ENCODE measurements at places on chromosomes 11 and 22.

DNA sequence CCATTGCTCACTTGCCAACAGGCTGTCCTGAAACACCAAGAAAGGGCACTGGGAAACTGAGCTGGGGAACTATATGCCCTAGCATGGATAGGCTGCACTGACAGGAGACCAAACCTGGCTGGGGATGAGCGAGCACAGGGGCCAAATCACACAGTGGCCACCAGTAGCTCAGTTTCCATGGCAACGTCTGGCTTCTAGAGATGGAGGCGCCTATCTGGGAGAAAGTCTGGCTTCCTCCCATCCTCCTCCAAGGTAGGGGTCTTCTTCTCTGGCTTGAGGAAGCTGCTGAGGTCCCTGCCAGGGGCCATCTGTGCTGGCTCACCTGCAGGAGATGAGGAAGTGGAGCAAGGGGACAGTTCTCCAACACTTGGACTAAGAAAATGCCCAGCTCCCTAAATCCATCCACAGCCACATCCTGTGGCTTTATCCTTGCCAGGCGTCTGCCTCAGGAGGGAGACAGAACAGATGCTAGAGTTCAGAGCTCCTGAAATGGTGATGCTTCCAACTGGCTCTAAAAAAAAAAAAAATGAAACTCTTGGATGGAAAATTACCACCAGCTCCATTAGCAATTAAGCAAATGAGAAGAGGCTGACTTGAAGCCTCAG, 48.3 kb downstream of the SYT13 start:
- no peak for DNase-seq

GRCh38 chr22:44441401-44442185, 56.4 kb downstream of the RTL6 start:
- DNase-seq = no peak

GRCh38 chr11:114058871-114059277, 637 bp upstream of the ZBTB16 start:
- no peak for DNase-seq

GRCh38 chr11:101717619-101718018, 133.8 kb upstream of the TRPC6 start:
- no peak for DNase-seq

GRCh38 chr11:83152264-83152663, 4.7 kb upstream of the PCF11 start:
- no peak for DNase-seq

DNA sequence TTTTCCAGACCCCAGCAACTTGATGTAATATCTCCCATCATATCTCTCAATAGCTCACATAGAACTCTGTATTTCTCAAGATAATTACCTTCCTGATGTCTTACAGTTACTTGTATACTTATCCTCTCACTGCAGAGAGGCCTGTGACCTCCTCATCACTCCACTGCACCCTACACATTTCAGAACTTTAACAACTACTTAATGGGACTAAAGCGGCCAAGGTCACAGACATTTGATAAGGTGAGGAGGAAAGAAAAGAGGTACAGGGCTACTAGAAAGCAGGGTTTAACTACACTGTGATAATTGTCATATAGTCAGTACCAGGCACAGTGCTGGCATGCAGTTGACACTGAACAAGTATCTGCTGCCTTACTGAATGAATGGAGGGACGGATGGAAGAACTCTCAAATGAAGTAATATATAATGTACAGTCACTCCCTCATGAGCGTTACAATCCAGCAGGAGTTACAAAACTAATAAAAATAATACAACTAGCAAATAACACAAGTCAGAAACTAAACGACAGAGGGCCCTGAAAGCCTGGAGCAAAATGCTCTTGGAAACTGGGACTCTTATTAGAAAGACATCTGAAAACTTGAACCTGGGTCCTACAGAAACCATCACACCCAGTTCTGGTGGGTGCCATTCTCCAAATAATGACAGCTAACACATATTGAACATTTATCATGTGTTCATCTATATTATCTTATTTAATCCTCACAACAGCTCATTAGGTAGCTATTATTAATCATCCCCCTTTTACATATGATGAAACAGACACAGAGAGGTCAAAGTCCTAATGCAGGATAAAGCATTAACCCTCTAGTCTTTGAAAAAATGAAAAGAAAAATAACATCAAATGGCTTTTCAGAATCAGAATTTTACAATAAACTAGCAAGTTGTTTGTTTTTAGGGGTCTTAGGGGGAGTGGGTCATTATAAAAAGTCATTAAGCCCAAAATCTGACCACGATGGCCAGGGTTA, 14.3 kb downstream of the PI4KA start:
- DNase-seq = no peak

GRCh38 chr11:2787816-2788167, 88.0 kb upstream of the KCNQ1OT1 start:
- no peak for DNase-seq

GRCh38 chr22:25760294-25760693, 18.3 kb downstream of the MYO18B start:
- DNase-seq = no peak

DNA sequence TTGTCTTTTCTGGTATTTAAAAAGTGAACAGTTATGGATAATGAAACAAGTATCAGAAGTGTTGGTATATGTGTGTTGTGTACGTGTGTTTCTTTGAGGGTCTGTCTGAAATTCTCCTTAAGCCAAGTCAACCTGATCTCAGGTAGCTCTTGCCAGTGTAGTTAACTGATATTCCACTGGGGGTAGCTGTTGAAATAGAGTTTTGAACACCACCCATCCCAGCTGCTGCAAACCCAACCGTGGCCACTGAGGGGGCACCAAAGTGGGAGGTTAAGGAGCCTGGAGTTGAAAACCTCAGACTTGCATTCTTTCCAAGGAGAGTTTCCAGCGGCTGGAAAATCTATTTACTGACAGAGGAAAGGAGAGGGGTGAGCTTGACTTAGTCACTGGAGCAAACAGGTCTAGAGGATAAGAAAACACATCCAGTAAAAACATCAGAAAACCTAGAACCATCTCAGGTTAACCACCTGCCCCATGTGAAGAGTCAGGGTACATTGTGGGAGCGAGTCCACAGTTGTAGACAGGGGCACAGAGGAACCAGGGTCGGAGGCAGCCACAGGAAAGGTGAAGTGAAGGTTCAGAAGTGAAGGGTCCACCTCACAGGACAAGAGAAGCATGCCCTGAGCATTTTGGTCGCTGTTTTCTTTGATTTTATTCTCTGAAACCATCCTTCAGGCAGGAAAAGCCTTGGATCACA, 8.8 kb upstream of the CUL5 start:
- peak; percentile 29 for DNase-seq

DNA sequence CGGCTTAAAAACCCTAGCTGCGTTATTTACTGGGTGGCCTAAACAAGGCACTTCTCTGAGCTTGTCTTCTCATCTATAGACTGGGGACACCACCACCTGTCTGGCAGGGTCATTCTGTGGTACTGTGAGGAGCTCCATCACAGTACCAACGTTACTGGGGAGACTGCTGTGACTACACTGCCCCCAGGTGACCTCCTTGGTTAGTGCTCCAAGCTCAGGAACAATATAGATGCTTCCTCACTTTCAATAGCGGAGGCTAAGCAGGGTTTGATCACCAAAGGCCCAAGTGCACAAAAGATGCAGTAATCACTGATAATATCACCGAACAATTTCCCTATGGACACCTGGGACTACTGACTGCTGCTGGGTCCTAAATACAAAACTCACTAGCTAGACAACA, 18.8 kb downstream of the PRPF19 start:
- DNase-seq = no peak

DNA sequence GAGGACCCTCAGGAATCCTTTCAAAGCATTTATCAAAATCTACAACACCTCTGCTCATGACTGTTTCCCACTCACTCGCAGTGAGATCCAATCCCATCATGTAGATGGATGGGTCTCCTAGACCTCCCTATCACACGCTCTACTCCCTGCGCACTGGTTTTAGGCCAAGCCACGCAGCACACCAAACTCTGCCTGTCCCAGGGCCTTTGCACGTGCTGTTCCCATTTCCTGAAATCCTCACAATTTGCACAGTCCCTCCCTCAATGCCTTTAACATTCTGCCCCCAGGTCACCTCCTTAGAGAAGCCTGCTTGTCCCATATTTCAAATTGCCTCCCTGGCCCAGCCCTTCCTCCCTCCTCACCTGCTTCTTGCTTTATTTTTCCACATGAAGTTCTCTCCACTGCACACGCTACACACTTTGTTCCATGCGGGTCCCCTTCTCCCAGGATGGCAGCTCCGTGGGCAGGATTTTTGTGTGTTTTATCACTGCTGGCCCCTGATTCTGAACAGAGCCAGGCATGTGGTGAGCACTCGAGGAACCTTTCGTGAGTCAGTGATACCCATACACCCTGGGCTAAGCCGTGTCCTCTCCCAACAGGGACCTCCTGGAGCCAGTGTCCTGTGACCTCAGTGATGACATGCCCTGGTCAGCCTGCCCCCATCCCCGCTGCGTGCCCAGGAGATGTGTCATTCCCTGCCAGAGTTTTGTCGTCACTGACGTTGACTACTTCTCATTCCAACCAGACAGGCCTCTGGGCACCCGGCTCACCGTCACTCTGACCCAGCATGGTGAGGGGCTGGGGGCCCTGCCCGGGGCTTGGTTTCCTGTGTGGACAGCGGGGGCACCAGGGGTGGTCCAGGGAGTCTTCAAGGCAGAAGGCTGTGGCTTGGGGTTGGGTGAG, 12.2 kb downstream of the CSF2RB start:
- no peak for DNase-seq

GRCh38 chr11:9681583-9682372, 17.9 kb downstream of the SWAP70 start:
- no peak for DNase-seq

GRCh38 chr22:25572708-25573171, 8.3 kb downstream of the GRK3 start:
- no peak for DNase-seq
